Cerebellar nuclear complex (tissue), 1 donor: ENCODE measurements at places on chromosomes 4 and X.

GRCh38 chrX:21993265-21993664 is 38.9 kb upstream of the PHEX start:
- DNase-seq, result no peak

GRCh38 chr4:176608346-176608745 is 184.4 kb downstream of the VEGFC start:
- no peak for DNase-seq

GRCh38 chr4:156816360-156816755 is 155.2 kb downstream of the PDGFC start:
- no peak for DNase-seq

DNA sequence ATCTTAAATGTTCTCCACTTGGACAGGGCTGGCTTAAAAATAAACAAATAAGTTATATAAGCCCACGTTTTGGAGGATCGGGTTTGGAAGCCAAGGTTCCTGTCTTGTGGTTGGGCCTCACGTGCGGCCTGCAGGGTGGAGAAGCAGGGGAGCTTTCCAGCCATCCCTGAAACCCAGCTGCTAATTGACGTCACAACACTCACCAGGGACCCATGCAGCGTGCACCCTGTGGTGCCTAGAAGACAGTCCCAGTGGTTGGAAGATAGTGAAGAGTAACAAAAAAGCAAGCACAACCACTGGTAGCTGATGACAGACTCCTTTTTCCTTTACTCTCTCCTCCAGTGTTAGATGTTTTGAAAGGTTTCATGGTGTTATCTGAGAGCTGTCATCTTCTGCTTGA is 142.0 kb upstream of the RBPJ start:
- DNase-seq, result no peak

DNA sequence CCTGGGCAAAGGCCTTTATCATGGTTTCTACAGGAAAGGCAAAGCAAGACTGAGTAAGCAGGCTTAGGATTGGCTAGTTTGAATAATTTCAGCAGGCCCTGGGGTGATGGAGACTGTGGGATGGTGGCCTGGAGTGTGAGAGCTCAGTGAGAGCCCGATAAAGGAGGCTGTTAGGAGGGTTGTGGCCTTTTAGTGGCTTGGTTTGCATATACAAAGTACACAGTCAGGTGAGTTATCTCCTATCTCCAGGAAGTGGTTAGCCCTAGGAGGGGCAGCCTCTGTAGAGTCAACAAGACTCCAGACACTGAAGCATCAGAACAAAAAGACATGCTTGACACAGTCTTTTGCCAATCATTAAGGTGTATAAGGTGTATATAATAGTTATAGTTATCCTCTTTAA is 157.2 kb downstream of the CFAP299 start:
- DNase-seq, result no peak

DNA sequence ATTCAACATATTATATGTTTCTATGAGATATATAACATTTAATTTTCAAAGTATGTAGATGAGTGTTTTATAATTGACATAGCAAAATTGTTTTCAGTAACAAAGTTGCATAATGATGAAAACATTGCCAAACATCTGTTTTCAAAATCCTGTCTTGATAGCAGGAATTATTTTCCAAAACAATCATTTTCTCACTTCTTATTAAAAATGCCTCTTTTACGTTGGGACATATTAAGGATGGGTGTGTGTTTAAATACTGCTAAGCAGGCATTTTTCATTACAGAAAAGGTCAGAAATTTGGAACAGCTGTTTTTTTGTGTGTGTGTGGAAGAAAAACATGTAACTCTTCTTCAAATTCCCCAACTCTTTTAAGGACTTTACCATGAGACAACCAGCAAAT is 452.0 kb downstream of the SPRY1 start:
- no peak for DNase-seq

GRCh38 chr4:76087007-76087769 is 12.7 kb downstream of the ART3 start:
- DNase-seq, result peak; percentile 9

DNA sequence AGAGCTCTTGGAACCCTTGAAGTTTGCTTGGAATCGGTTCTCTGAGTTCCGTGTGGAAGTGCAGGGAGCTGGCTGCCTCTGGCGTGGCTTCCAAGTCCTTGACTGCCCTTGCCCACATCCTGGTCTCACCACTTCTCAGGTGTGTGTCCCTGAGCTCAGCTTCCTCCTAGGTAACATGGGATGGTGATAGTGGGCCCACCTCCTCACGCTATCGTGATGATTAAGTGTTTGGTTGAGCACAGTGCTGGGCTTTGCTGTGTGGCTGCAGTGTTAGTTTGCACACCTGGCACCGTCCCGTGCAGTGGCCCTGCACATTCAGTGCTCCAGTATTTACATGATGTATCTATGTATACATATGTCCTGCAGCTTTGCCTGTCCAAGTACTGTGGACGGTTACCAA is 81.5 kb downstream of the CLDN34 start:
- no peak for DNase-seq

DNA sequence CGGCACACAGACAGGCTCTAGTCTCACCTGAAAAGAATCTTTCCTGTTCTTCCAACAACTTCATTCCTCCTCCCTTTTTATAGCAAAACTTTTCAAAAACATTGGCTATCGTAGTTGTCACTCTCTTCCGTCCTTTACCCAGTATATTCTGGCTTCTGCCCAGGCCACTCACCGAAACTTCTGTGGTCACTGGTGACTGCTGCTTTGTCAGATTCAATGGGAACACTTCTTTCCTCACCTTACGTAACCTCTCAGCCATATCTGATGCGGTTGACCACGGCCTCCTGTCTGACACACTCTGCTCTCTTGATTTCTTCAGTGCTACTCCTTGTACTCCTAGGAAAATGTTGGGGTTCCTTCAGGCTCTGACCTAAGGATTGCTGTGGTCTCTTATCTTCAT is 9.2 kb upstream of the RNF150 start:
- DNase-seq, result no peak

- no peak for DNase-seq
Measured at GRCh38 chr4:56289934-56290333, 97.4 kb downstream of the AASDH start.

DNA sequence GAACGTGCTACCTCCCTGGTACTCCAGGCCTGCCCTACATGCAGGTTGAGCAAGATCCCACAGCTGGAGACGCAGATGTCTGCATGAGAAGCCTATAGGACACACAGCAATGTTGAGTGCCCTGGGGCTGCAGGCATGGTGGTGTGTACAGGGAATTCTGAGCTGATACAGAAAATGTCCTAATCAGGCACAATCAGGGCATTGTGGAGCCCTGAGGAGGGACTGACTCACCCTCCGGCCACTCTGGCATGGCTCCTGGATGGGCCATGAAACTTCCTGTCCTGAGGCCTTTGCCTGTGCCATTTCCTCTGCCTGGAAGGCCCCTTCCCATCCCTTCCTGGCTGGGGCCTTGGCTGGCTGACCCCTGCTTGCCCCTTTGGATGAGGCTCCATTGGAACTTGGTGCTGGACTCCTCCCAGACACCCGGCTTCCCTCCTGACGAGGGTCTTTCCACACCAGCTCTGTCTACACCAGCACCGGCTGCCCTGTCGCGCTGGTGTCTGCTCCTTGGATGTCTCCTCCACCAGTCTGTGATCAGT is 16.7 kb upstream of the AFAP1 start:
- DNase-seq, result no peak

GRCh38 chr4:119016636-119017035 is 119.0 kb upstream of the MYOZ2 start:
- DNase-seq, result no peak

- DNase-seq, result no peak
Measured at GRCh38 chrX:1231850-1232465, 19.5 kb upstream of the CRLF2 start.

GRCh38 chrX:155065035-155065734 is 5.8 kb downstream of the CMC4 start:
- DNase-seq, result no peak

DNA sequence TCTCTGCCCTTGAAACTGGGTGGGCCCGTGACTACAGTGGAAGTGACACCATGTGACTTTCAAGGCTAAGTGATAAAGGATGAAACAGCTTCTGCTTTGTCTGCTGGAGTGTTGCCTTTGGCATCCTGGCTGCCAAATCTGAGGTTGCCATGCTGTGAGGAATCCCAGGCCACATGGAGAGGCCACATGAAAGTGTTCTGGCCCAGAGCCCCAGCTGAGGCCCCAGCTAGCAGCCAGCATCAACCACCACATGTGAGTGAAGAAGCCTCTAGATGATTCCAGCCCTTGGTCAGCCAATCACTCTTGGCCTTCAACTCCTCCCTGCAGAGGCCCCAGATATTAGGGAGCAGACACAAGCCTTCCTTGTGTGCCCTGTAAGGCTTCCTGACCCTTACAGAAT is 94.4 kb upstream of the BCOR start:
- DNase-seq, result no peak

DNA sequence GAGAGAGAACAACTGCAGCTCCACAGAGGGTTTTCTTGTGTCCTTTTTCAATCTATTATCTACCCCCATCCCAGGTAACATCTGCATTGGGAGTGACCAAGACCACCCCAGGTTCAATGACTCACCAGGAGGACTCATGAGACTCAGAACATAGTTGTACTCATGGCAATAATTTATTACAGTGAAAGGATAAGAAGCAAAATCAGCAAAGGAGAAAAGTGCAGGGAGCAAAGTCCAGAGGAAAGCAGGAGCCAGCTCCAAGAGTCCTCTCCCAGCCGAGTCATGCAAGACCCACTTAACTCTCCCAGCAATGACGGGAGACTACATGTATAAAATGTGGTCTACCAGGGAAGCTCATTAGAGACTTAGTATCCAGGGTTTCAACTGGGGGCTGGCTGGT is 129.5 kb upstream of the RBPJ start:
- DNase-seq, result no peak

GRCh38 chr4:5209862-5210261 is 158.6 kb downstream of the STK32B start:
- DNase-seq, result no peak

DNA sequence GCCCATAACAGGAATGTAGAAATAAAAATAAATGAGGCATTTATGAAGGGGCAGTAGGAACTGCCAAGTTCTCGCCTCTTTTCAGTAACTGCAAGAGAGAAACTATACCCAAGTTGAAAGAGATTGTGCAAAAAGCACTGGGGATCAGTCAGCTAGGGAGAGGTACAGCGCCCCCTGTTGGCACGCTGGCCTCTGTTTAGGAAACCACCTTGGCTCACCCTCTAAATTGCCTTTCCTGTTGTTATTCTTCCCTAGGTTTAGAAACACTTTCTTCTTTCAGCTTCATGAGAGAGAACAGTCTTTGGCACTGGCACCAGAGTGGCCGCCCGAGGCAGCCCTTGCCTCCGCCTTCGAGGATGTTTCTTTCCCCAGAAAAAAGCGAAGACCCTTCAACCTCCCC is 348.5 kb downstream of the MID1IP1 start:
- no peak for DNase-seq

DNA sequence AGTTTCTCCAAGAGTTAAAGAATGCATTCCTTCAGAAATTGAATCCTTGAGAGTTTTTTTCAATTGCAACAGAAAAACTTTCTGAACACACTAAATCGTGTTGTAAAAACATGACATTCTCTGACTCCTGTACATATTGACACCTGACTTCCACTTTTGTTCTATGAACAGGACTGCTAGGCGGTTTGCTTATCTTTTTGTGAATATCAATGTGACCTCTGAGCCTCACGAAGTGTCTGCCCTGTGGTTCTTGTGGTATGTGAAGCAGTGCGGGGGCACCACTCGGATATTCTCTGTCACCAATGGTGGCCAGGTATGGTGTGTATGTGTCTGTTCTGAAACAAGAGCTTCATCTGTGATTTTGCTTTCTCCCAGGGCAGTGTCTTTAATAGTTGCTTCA is 71.9 kb downstream of the MAOA start:
- no peak for DNase-seq

GRCh38 chr4:114136069-114136468 is 156.6 kb upstream of the ARSJ start:
- DNase-seq, result no peak

- no peak for DNase-seq
Measured at GRCh38 chrX:13364230-13364857, 44.5 kb upstream of the ATXN3L start.

DNA sequence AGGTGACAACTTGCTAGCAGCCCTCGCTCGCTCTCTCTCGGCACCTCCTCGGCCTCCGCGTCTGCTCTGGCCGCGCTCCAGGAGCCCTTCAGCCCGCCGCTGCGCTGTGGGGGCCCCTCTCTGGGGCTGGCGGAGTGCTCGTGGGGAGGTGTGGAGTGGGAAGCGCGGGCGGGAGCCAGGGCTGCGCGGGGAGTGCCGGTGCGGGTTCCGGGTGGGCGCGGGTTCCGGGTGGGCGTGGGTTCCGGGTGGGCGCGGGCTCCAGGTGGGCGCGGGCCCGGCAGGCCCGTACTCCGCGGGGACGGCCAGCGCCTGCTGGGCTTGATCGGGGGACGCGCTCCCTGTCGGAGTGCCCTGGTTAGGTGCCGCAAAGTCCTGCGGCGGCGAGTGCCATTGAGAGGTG is 384.3 kb downstream of the GPM6A start:
- DNase-seq, result no peak

DNA sequence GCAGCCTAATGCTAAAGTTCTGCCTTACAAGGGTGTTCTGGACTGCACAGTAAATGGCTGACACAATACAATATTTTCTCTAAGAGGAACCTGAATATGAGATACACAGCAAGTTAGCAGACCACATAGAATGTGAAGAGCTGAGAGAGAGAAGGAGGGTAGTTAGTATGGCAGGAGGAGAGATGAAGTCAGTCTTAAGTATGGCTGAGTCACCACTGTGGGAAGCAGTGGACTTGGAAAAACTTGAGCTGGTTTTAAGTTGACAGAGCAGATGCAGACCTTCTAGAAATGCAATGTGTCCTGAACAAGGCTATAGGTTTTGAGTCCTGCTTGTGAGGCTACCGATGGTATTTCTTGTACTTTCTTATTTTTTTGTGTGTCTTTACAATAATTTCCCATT is 172.5 kb downstream of the SH2D1A start:
- no peak for DNase-seq

DNA sequence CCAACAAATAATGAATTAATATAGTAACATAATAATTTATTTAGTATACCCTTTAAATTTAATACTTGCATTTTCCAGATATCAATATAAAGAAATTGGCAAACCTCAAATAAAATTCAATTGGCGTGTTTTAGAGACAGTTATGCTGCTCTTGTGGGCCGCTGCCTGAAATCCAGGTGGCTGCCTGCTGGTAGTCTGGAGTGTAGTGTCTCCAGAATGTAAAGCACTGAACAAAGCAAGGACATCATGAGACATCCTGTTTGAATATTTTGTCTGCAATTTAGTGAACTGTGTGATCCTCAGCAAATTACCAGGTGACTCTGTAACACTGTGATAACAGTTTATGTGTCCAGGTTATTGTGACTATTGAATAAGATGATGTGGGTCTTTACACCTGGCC is 29.9 kb downstream of the ZFP42 start:
- no peak for DNase-seq

GRCh38 chr4:106371161-106371560 is 2.6 kb upstream of the GIMD1 start:
- no peak for DNase-seq

GRCh38 chr4:76641351-76641750 is 206.3 kb downstream of the SHROOM3 start:
- no peak for DNase-seq
